ENCODE measurements at places on chromosomes 13 and 19.

- DNase-seq, result no peak
Measured at GRCh38 chr13:49494645-49495044, 1.1 kb upstream of the PHF11 start.

DNA sequence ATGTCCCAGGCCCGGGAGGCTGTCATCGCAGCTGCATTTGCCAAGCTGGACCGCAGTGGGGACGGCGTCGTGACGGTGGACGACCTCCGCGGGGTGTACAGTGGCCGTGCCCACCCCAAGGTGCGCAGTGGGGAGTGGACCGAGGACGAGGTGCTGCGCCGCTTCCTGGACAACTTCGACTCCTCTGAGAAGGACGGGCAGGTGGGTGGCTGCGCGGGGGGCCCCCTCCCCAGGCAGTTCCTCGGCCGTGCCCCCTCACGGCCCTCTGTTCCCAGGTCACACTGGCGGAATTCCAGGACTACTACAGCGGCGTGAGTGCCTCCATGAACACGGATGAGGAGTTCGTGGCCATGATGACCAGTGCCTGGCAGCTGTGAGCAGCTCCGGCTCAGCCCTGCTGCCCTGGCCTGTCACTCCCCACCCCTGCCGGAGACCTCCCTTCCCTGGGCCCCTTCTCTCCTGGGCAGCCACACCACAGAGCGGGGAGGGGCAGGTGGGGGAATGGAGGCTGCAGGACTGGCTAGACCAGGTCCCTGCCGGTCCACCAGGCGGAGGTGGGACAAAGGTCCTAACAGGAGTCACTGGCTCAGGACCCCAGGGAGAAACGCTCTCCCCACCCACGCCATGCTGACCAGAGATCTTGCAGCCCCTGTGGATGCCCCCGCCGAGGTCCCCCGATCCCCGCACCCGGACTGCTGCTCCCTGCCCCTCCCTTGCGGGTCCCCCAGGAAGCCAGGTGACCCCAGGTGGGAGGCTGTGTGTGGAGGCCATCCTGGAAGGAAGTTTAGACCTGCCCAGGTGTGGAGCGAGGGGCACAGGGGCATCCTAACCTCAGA, 1.1 kb downstream of the CAPS start:
- no peak for DNase-seq

GRCh38 chr19:43563816-43564457, 11.4 kb downstream of the XRCC1 start:
- no peak for DNase-seq

GRCh38 chr13:97474349-97474980, 40.5 kb downstream of the RAP2A start:
- no peak for DNase-seq

DNA sequence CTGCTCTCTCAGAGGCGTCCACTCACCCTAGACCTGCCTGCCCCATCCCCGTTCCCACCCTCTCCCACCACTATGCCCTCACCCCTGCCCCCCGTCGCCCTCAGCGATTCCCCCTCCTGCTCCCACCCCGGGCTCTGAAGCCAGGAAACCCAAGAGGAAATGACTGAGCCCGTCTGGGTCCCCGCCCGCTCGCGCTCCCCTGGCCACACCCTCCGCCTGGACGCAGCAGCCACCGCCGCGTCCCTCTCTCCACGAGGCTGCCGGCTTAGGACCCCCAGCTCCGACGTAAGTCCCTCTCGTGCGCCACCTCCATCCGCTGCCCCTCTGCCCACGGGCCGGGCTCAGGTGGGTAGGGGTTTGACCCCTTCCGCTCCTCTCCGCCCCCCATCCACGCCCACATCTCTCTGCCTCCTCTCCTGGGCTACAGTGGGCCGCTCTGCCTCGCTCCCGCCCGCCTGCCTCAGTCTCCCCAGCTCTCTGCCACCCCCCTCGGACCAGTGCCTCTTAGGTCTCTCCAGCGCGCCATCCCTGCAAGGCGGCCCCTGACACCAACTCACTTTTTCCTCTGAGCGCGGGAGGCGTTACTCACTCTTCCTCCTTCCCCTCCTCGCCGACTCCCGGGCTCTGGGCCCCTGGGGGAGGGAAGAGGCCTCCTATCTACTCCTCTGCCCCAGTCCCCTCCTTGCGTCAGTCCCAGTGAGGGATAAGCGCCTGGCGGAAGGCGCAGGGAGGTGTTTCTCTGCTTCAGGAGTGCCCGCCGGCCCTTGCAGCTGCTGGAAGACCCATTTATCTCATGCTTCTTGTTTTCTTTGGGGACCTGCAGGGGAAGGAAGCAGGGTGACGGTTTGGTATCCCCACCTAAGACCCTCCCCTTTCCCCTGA, at the start of gene FXYD5:
TSS of gene FXYD5 (plus strand) at position 211 of the 882 bp plus-strand sequence. CDS start 816 bp downstream, outside the sequence.
- DNase-seq, result peak; percentile 51
